ENCODE measurements at places on chromosomes 4 and X.
A peak's percentile ranks its signal among the peaks of the same experiment; 100 is the strongest.

- no peak for DNase-seq
Measured at GRCh38 chrX:68914479-68914946, 85.7 kb downstream of the EFNB1 start.

DNA sequence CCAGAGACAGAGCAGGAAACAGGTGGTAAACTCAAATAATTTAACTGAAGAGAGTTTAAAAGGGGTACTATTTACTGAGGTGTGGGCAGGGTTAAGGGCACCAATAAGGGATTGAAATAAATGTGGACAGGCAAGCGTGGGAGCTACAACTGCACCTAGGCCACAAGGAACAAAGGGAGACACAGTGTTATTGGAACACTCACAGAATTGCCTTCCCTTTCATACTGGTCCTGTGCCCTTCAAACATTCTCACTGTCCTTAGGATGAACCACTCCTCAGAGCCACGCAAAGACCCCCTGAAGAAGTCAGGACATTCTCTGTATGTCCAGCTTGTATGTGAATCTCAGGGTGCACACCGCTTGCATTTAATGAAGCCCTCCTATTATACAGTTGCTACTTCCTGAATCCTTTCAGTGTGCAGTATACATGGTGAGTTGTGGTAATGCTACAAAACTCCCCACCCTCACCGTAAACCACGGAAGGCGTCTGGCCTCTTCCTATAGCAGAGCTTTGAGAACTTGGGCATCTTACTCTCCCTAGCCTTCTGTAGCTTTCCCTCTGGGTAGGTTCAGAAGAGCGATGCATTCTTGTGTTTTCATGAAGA is 9.6 kb upstream of the MRPL1 start:
- no peak for DNase-seq

GRCh38 chr4:163591614-163592020 is 97.1 kb downstream of the TMA16 start:
- no peak for DNase-seq

DNA sequence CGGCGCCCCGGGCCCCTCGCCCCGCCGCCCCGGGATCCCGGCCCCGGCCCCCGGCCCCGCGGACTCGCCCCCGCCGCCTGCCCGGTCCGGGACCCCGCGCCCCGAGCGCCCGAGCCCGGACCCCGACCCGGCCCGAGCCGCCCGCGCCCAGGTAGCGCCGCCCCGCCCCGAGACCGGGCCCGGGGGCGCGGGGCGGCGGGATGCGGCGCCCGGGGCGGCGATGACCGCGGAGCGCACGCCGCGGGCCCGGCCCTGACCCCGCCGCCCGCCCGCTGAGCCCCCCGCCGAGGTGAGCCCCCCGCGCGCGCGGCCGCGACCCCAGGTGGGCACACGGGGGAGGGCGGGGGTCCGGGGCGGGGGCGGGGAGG is 224 bp downstream of the FGFRL1 start:
- DNase-seq = no peak

GRCh38 chr4:117264072-117264471 is 178.7 kb upstream of the TRAM1L1 start:
- DNase-seq = no peak

GRCh38 chr4:92988301-92988700 is 684.5 kb downstream of the GRID2 start:
- no peak for DNase-seq

DNA sequence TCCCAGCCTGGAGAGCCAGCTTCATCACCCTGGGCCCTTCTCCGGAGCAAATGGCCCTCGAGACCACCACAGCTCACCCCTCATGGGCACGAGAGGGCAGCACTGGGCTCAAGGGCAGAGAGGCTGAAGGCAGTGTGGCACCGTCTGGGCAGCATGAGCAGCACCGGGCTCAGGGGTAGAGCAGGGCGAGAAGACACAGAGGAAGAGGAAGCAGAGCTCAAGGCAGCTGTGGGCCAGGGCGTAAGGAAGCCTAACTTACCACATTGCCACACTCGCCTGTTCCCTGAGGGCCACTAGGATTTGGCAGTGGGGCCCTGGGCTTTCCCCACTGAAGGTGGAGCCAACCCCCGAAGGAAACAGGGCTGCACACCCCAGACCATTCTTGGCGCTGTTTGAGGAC is 15.5 kb downstream of the ZNF185 start:
- DNase-seq = no peak

GRCh38 chr4:38223782-38224236 is 263.6 kb downstream of the PTTG2 start:
- no peak for DNase-seq

- DNase-seq = no peak
Measured at GRCh38 chrX:8586953-8587352, 122.3 kb downstream of the VCX3B start.

DNA sequence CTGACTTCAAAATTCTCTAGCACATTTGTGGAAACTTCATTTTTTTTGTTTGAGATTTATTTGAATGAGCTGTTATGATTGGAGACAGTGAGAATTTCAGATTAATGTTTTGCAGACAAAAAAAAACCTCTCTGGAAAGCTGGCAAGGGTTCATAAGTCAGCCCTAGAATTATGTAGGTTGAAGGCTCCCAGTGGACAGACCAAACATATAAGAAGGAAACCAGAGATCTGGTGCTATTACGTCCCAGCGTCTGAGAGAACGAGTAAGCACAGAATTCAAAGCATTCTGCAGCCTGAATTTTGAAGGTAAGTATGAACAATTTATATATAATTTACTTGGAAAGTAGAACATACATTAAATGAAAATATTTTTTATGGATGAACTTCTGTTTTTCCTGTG is at the start of gene AGTR2:
Gene AGTR2, plus strand, starts transcription at position 234 of the 400 bp plus-strand sequence. CDS start 1,537 bp downstream, outside the sequence.
- no peak for DNase-seq

DNA sequence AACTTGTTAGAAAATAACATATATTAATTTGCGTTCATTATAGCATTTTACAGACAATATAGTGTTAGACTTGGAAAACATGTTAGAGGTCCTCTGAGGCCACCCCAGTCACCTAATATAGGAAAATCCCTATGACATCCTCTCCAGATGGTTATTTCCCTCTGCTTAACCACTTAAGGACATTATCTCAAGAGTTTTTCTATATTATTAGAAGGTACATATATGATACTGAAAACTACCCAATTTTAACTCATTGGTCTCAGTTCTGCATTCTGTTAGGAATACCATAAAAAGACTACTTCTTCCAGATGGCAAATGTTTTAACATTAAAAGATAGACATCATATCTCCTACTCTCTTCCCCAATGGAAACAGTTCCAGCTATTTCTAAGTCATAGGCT is 21.4 kb downstream of the PTPN13 start:
- no peak for DNase-seq

GRCh38 chr4:5962416-5962815 is 55.8 kb downstream of the C4orf50 start:
- DNase-seq = no peak

- DNase-seq = no peak
Measured at GRCh38 chr4:102723511-102723910, 37.3 kb downstream of the MANBA start.

GRCh38 chrX:43870011-43870410 is 12.2 kb downstream of the MAOB start:
- no peak for DNase-seq

DNA sequence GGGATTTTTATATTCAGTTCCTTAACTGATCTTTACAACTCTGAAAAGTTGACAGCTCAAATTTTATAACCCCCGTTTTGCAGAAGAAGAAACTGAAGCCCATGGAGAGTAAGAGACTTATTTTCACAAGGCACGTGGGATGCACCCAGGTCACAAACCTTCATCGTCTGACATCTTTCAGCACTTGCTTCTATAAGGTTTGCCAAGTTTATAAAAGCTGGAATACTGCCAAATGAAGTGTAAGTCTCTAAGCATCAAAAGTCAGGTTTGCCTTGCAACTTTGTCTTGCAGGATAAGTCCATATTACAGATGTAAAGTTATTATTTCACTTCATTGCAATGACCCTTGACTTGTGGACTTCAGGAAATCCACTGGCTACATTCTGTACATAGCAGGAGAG is 6.3 kb upstream of the KCNIP4 start:
- DNase-seq = no peak

GRCh38 chr4:62075089-62075488 is 875.0 kb downstream of the ADGRL3 start:
- no peak for DNase-seq

GRCh38 chrX:69309074-69309792 is 144.0 kb upstream of the PJA1 start:
- DNase-seq = no peak

DNA sequence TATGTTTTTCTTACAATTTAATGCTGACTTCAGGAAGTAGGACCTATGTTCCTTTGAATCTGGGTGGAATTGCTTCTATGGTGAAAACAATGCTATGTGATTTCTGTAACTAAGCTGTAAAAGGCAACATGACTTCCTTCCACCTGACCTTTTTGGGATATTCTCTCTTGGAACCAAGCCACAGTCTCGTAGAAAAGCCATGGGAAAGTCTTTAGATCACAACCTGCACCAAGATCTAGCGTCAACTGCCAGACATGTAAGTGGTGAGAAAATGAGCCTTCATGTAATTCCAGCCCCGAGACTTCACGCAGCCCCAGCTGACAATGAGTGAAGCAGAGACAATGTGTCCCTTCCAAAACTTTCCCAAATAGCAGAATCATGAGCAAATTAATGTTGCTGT is 297.0 kb upstream of the DCAF8L1 start:
- DNase-seq = peak; percentile 1

GRCh38 chr4:3502941-3503936 is 29.0 kb downstream of the LRPAP1 start:
- no peak for DNase-seq

- no peak for DNase-seq
Measured at GRCh38 chrX:703866-704265, 73.3 kb downstream of the SHOX start.

DNA sequence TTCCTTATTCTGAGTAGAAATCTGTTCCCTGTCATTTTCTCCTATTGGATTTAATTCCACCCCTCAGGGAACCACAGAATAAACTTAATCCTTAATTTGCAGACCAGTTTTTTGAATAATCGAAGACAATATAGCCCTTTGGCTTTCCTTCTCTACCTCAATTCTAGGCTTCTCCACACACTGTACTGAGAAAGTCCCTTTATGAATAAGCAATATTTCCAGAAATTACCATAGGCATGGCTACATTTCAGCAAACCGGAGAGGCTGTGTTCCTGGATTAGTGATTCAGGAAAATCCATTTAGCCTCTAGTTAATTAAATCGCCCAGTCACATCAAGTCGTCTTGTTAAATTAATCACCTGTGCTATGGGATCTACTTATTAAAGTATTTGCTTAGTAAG is 125.1 kb downstream of the ANAPC4 start:
- DNase-seq = no peak

- peak; percentile 69 for DNase-seq
Measured at GRCh38 chrX:15882704-15883539, 28.3 kb upstream of the AP1S2 start.

GRCh38 chr4:182306792-182307507 is 63.7 kb downstream of the TENM3 start:
- no peak for DNase-seq

- peak; percentile 93 for DNase-seq
Measured at GRCh38 chr4:114180481-114180880, 201.0 kb upstream of the ARSJ start.

GRCh38 chr4:47641755-47642154 is 156.7 kb downstream of the ATP10D start:
- DNase-seq = no peak

GRCh38 chrX:56764153-56764974 is 35.3 kb downstream of the NBDY start:
- DNase-seq = peak; percentile 96

GRCh38 chr4:5409972-5410618 is 298.3 kb downstream of the EVC2 start:
- DNase-seq = peak; percentile 10

GRCh38 chr4:111854494-111855087 is 290.7 kb upstream of the FAM241A start:
- peak; percentile 48 for DNase-seq

GRCh38 chr4:106238820-106239420 is 77.1 kb downstream of the TBCK start:
- DNase-seq = peak; percentile 50

GRCh38 chrX:137118536-137118935 is 84.7 kb upstream of the GPR101 start:
- no peak for DNase-seq

- no peak for DNase-seq
Measured at GRCh38 chrX:13345037-13345436, 25.2 kb upstream of the ATXN3L start.

All from lung microvascular endothelial cell (primary cell).